ENCODE measurements at places on chromosomes 1 and 21. TPM values are rescaled to one million over a fixed set of nuclear protein-coding genes. Genes with fewer than 3 reads are reported as not detected.

HSD3B2 gene
- total RNA-seq = not detected

EXO1 gene
- total RNA-seq = not detected

OR2AK2 gene
- total RNA-seq = not detected

RAB13 gene
- total RNA-seq = 16.2 TPM

FAM72C gene
- 0.52 TPM for total RNA-seq

HES4 gene
- total RNA-seq = 97.2 TPM

EPHA2 gene
- 26.7 TPM for total RNA-seq

SPRR1B gene
- total RNA-seq = not detected

RGS16 gene
- total RNA-seq = 2.6 TPM

MYBPHL gene
- total RNA-seq = not detected

RSPH1 gene
- 1.6 TPM for total RNA-seq

SH2D1B gene
- not detected for total RNA-seq

LCE1E gene
- not detected for total RNA-seq

CD52 gene
- total RNA-seq = not detected

MAD2L2 gene
- total RNA-seq = 6.9 TPM

DOP1B gene
- total RNA-seq = 4.6 TPM

GNL2 gene
- 22.8 TPM for total RNA-seq

CHI3L2 gene
- total RNA-seq = not detected

BACE2 gene
- 107 TPM for total RNA-seq

KRTAP21-3 gene
- total RNA-seq = not detected

ALG14 gene
- 0.78 TPM for total RNA-seq

OR10T2 gene
- total RNA-seq = not detected

RIPPLY3 gene
- not detected for total RNA-seq

CAMK1G gene
- not detected for total RNA-seq

MAP3K21 gene
- 40.2 TPM for total RNA-seq

SLC66A1 gene
- 9.6 TPM for total RNA-seq

VWA1 gene
- total RNA-seq = 55.5 TPM

FCER1G gene
- 42.0 TPM for total RNA-seq

IL10RB gene
- 6.6 TPM for total RNA-seq

LCE1D gene
- total RNA-seq = not detected

FNBP1L gene
- 32.9 TPM for total RNA-seq

EDARADD gene
- 2.9 TPM for total RNA-seq

SELE gene
- total RNA-seq = 1.3 TPM

RIMKLA gene
- 1.6 TPM for total RNA-seq

KRTAP21-2 gene
- total RNA-seq = not detected

E2F2 gene
- under 0.01 TPM for total RNA-seq

FAM177B gene
- total RNA-seq = not detected

TMPRSS15 gene
- not detected for total RNA-seq

KCNE2 gene
- not detected for total RNA-seq

XCL1 gene
- not detected for total RNA-seq

SYTL1 gene
- total RNA-seq = 129 TPM

IVL gene
- total RNA-seq = not detected

GNAI3 gene
- 4.9 TPM for total RNA-seq

RAD54L gene
- total RNA-seq = under 0.01 TPM

POU3F1 gene
- total RNA-seq = not detected

EXTL1 gene
- total RNA-seq = not detected

UBL4B gene
- not detected for total RNA-seq

GRHL3 gene
- total RNA-seq = not detected

SYT6 gene
- total RNA-seq = 3.3 TPM

ZNF672 gene
- 18.8 TPM for total RNA-seq

PRMT6 gene
- total RNA-seq = 8.9 TPM

PGM1 gene
- 123 TPM for total RNA-seq

GABRD gene
- total RNA-seq = not detected

MNDA gene
- total RNA-seq = 3.0 TPM

MROH7 gene
- 2.6 TPM for total RNA-seq
